Astrocyte (in vitro differentiated cells and primary cell): ENCODE measurements at places on chromosomes 7 and 10.

GRCh38 chr7:42414941-42415505 lies 178.0 kb upstream of the GLI3 start:
- DNase-seq = no peak

DNA sequence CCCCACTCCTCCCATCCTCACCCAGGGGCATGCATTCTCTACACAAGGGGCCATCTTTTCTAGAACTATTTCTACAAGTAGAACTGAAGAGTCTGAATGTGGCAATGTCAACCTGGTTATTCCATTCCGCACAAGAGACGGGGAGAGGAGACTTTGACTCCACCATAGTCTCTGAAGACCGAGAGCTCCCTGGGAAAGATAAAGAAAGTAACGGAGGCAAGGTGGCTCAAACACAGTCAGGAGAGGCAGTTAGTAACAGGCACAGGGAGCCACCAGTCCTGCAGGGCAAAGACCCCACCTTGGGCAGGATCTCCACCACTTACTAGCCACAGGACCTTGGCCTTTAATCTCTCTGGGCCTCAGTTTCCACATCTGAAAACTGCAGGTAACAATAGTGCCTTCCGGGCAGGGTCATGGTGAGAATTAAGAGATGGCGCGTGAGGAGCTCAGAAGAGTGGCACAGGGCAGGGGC lies 100.3 kb downstream of the TNS3 start:
- no peak for DNase-seq

GRCh38 chr7:118793582-118793981 lies 569.1 kb downstream of the ANKRD7 start:
- no peak for DNase-seq

GRCh38 chr7:123070702-123071286 lies 75.3 kb upstream of the TAS2R16 start:
- DNase-seq = no peak

GRCh38 chr7:83005410-83005809 lies 157.3 kb downstream of the PCLO start:
- DNase-seq = no peak

DNA sequence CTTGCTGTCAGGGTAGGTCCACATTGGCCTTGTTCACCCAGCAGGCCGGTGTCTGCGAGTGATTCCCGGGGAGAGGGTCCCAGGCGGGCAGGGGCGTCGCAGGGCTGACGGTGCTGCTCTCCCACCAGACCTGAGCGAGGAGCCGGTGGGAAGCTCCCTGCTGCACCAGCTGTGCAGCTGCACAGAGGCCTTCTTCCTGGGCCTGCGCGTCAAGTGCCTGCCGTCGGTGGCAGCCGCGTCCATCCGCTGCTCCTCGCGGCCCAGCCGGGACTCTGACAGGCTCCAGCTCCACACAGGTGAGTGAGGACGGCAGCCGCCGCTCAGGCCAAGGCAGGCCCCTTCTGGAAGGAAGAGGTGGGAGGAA lies 14.6 kb downstream of the AMZ1 start:
- no peak for DNase-seq

DNA sequence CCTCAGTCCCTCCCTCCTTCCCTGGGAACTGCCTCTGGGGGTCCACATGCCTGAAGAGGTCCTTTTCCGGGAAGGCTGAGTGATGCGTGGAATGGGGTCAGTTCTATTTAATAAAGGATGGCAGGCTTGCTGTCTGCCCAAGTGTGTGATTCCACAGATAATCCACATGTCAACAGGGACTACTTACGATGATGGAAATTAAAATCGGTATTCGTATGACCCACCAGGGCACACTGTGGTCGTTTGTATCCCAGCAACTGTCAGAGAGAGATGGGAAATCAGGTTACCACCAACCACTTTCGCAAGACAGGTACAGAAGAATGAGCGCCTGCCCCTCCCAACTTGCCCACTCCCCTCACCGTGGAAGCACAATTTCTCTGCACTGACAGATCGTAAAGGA lies 110.3 kb downstream of the VIPR2 start:
- DNase-seq = no peak

DNA sequence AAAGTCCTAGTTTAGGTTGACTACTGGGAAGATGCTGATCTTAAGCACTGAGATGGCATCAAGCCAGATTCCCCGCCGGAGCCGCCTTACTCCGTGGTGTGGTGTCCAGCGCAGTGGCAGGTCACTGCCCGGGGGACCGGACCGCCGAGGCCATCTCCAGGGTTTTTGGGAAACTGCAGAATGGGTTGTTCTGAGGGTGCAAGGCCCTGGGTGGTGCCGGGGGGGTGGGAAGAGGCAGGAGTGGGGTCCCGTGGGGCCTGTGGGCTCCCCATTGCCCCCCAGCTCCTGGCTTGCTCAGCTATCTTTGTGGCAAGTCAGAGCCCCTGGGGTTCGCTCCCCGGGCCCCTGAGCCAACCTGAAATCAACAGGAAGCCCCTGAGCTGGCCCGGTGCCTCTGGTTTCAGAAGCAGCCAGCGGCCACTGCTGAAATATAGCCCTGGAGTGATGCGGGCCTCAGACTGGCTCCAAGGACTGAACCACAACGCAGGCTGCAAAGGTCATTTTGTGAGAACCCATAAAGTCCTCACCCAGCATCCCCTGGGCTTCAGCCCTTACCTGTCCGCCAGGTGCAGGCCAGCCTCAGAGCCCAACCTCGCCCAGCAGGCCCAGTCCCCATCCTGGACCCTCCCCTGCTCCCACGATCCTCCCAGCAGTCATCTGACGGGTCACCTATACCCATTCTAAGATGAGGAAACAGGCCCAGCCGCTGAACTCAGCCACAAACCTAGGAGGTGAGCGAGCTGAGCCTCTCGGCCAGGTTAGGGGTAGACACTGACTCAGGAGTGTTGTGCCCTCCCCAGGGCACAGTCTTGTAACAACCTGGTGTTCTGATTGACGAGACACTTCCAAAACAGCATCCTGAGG lies 102.7 kb downstream of the PDGFA start:
- DNase-seq = no peak

- DNase-seq = no peak
Observed at GRCh38 chr10:15763006-15763405, 43.3 kb upstream of the ITGA8 start.

GRCh38 chr10:66983475-66983818 lies 57.6 kb downstream of the LRRTM3 start:
- no peak for DNase-seq

GRCh38 chr7:9945131-9945530 lies 1028.5 kb upstream of the PHF14 start:
- DNase-seq = peak; percentile 32

- DNase-seq = no peak
Observed at GRCh38 chr10:58477902-58478301, 34.8 kb upstream of the BICC1 start.

DNA sequence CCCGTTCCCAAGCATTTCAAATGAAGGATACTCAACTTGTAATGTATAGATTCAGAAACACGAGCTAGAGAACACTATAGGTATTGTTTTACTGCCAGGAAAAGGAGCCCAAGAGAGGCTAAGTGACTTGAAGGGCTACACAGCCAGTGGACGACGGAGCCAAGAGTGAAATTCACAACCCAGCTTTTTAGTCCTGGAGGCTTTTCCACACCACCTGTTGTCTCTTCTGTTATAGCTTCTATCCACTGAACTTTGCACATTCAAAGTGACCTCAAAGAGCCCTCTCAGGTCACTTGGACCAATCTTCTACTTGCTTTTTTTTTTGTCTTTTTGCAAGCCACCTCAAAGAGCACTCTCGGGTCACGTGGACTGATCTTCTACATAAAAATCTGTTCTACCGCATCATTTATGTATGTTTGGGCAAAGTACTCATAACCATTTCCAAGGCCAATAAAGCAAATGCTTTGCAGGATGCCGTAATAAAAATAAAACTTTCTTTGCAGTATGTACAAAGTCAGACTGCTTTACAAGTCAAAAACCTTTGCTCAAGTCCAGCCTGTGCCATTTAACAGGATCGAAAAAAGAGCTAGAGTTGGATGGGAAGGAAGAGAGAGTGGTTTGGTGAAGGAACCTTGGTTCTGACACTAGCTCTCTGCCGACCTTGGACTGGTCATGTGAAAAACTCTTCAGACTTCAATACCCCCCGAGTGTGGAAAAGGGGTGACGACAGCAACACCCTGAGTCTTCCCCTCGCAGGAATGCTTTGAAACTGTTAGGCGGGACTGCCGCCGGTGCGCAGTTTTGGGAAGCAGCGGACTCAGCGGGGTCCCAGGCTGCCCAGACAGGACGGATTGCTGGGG lies 821 bp downstream of the SLC35B4 start:
- DNase-seq = peak; percentile 29

DNA sequence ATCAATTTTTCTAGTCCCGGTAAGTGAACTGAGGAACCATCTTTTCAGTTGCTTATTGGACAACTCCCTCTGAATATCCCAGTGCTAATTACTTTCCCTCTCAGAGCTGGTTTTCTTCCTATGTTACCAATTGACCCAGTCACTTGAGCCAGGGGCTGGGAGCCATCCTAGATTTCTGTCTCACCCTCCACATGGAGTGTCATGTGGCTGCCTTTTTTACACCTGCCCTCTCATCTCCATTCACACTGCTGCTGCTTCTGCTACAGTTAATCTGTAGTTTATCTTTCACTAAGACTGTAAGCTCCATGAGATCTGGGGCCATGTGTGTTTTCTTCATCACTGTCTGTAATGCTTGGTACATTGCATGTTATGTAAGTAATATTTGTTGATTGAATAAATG lies 35.8 kb downstream of the VCL start:
- no peak for DNase-seq

- peak; percentile 91 for DNase-seq
Observed at GRCh38 chr10:15123749-15124184, 26.6 kb downstream of the RPP38 start.

DNA sequence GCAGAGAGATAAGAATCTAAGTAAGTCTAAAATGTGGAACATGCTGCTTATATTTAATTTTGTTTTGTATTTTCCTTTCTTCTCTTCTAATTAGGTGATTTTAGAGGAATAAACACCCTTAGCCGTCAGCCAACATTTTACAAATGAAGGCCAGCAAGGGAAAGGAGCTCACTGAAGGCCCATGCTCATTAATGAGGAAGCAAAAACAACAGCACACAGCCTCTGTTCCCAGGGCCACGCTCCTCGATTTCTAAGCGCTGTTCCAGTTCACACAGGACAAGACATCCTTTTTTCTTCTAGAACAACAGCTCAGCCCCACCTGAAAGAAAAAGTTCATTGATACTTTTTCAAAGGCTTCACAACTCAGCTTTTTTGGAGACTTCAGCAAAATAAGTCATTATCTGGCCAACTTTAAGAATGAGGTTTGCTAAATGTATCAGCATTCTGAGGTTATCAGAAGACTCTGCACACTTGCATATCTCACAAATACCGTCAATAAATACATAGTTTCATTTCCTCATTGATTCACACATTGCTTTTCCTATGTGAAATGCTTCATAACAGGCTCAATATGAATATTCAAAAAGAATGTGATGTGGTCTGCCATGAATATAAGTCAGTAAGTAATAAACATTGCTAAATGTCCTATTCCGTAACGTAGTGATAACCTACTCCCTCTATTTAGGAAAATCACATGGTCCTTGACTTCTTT lies 34.8 kb upstream of the SFMBT2 start:
- DNase-seq = no peak

DNA sequence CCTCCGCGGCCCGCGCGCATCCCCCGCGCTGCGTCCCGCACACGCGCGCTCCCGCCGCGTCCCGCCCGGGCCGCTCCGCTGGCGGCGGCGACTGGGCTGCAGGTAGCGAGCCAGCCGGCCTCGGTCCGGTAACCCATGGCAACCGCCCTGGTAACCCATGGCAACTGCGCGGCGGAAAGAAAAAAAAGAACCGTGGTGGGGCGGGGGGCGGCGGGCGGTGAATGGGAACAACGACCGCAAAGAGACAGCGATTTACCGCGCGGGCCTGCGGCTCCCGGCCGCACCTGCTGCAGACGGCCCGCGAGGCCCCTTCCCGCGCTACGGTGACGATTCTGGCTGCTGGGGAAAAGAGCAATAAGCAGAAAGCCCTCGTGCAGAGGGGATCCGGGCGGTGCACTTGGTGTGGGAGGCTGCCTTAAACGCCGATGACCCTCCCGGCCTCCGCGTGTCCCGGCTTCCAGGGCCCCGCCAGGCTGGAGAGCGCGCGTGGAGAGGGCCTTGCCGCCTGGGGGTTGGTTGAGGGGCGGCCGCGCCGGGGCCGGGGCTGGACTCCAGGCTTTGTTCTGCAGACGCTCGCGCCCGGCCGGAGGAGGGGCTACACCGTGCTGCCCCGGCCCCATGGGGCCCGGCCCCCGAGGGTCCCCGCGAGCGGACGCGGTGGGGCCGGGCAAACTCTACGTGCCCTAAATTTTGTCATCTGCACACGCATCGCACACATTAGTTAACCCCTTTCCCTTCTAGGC lies 84.7 kb downstream of the SNX10 start:
- DNase-seq = no peak

- DNase-seq = no peak
Observed at GRCh38 chr7:27963056-27963455, 217.5 kb downstream of the JAZF1 start.

DNA sequence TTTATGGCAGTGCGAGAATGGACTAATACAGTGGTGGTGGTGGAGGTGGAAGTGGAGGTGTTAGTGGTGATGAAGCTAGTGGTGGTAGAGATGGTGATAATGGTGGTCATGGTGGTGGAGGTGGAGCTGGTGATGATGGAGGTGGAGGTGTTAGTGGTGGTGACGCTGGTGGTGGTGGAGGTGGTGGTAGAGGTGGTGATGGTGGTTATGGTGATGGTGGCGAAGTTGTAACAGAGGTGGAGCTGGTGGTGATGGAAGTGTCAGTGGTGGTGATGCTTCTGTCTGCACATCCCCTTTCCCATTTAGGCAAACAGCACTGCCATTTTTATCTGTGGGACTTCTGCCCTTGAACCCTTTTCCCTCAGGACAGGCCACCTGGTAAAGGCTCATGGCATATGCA lies 7.4 kb upstream of the PTPRN2 start:
- DNase-seq = peak; percentile 36

- no peak for DNase-seq
Observed at GRCh38 chr7:37831244-37831643, 17.2 kb upstream of the NME8 start.

DNA sequence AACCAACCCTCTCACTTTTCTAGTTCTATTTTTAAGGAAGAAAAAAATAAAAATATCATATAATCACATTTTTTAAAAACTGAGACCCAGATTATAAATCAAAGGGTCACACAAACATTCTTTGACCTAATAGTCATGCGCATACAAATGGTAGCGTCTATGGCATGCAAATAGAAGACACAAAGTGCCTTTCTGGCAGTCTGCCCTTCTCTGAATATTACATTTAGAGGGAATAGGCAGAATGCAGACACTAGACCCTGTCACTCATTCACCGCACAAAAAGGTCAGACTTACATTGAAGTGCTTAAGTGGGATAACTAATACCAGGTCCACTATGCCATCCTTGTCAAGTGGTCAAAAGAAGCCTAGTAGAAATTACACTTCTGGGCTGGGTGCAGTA lies 26.5 kb upstream of the FHIP2A start:
- DNase-seq = peak; percentile 6

DNA sequence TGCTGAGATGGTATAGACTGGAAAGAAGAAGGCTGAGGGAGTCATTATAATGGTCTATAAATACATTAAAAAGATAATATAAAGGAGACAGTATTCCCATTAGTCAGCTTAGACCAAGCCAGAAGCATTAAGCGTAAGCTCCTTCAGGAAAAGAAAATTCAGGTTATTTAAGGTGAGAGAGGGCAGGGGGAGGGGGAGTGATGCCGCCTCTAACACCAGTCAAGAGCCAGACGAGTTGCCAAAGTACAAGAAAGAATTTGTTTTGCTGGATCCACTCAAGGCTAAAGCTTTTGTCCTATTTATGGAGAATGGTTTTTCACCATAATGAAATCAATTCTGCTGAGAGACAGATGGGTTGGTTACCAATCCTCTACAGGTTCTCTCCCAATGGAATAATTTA lies 99.3 kb downstream of the CFAP58 start:
- DNase-seq = no peak
